ENCODE measurements at places on chromosomes 5 and 9. TPM values are rescaled to one million over a fixed set of nuclear protein-coding genes. Genes with fewer than 3 reads are reported as not detected.

Gene CYLC2
- not detected for total RNA-seq

Gene C9orf152
- total RNA-seq = not detected

Gene F2RL1
- 5.7 TPM for total RNA-seq

GRCh38 chr5:34895641-34896419 is 19.5 kb downstream of the RAD1 start:
- peaks cover 23% of the 10 kb centered on the region for H3K4me1 ChIP-seq
- no peaks in the 10 kb centered on the region for H3K36me3 ChIP-seq
- no peak overlapping the region for H3K4me3 ChIP-seq
- H3K27me3 ChIP-seq = no peaks in the 10 kb centered on the region

DNA sequence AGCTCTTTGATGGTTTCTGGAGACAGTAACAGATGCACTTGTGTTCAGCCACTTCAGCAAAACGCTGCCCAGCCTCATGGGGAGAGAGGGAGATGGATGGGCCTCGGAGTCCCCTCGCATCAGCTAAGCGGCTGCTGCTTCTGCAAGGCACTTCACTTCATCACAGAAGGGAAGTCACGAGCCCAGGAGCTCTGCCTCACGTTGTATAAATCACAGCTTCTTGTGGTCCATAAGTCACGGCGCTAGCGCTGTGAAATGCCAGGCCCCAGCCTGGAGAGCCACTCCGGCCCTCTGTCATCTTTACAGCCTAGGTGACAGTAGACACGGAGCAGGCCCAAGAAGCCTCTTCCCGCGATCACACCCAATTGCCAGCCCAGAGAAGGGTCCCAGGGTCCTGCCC is 23.4 kb downstream of the DBH start:
- H3K27ac ChIP-seq = no peak overlapping the region
- H3K4me3 ChIP-seq = no peak overlapping the region
- no peak for DNase-seq

DNA sequence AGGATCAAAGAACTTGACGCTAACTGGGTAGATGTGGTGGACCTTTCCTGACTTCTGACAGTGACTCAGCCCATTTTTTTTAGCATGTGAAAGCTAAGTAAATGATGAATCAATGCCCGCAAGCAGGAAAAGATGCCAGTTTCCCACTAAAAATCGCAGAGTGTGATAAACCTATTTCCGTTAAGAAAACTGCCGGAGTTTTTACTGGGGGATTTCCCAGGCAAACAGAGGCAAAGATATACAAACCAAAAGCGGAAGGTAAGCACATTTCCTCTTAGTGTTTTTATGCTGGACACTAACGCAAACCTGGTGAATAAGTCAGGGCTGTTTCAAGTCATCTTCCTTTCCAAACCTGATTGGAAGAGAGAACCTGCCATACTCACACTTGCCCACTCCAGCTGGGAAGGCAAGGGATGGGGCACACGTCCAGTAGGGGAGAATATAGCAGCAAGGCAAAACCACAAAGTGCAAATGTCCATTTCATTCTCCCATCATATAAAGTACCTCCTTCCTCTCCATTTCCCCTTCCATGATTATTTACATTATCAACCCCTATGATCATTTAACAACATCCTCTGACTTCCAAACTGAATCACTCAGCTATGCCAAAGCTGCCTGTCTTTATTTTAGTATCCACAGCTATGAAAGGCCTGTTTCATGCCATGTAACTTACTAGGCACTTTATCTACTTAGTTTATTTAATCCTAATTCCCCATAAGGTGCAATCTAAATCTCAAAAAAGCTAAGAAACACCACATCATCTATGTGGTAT is 349.7 kb upstream of the RFX3 start:
- no peak for DNase-seq
- no peak overlapping the region for H3K27ac ChIP-seq
- H3K4me1 ChIP-seq = no peaks in the 10 kb centered on the region
- no peaks in the 10 kb centered on the region for H3K27me3 ChIP-seq

- H3K27me3 ChIP-seq = no peaks in the 10 kb centered on the region
- DNase-seq = no peak
- no peak overlapping the region for H3K4me3 ChIP-seq
- H3K27ac ChIP-seq = no peak overlapping the region
- H3K4me1 ChIP-seq = peaks cover 7% of the 10 kb centered on the region
- no peaks in the 10 kb centered on the region for H3K36me3 ChIP-seq
These were observed 34.7 kb upstream of the CLINT1 start for GRCh38 chr5:157893611-157894010.

Measured in mesothelial cell of epicardium (in vitro differentiated cells).